ENCODE measurements at places on chromosomes 11 and 22.

DNA sequence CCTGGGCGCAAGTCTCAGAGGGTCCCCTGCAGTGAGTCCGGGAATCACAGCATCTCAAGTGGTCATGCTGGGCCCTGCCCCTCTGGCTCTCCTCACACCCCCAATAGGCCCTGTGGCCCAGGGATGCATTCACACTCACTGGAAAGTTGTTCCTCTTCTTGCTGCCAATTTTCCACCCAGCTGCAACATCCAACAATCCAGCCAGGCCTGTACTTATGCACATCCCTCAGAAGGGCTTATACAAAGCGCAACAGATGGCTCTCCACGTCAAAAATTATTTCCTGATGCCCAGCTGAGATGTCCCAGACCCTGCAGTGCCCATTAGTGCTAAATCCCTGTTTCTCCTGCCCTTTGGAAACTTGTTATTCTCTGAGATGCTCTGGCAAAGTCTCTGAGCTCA lies 407.8 kb upstream of the NARS2 start:
- no peak for DNase-seq

DNA sequence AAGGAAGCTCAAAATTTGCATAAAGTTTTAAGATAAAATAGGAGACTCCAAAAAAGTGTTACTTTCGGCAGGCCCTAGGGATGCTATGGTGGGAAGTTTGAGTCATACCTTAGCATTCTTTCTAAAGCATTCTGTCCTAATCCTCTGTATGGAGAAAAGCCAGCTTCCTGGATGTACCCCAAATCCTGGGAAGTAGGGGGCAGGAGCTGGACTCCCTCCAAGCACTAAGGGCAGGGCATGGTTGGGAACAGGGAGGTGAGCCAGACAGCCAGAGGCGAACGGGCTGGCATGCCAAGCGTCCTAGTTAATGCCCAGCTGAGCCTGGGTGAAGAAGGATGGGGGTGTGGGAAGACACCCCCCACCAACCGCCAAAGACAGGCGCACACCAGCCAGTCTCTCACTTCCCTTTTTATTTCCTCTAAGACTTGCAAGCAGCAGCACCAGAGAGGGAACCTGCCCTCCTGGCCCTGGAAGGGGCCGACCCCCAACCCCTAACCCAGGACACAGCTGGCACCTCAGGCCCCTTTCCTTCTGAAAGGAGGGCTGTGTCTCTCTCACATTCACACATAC lies 23.9 kb downstream of the RTN4RL2 start:
- DNase-seq = no peak

DNA sequence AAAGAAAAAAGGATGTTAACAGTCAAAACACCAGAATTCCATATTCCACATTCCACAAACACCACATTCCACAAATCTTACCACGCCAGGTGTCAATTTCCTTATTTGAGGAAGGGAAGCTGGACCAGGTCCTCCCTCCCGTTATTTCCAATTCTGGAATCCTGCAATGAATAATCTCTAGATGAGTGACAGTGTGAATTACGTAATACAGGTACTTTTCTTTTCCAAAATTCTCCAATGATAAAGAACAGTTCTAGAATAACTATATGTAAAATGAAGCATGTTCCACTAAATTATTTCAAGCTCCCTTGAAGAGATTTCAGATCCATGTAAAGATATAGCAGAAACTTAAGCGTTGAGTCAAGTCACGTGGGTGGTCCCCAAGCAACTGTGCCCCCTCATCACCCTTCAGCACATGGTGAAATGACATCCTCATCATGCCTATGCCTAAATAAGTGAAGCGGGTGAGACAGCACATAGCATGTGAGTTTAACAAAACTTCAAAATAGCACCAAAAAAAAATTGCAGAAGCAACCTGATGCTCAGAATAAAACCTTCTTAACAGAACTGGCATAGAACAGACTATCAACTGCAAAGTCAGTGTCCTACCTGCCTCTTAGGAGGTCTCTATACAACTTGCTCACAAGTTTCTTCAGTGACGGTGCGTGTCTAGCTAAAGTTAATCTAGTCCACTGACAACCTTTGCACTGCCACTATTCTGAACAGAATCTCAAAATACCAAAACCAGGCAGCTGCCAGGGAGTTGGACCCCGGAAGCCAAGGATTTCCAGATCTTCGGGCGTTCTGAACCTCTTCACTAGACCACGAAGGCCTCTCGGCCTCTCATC lies 876 bp downstream of the NFRKB start:
- no peak for DNase-seq

DNA sequence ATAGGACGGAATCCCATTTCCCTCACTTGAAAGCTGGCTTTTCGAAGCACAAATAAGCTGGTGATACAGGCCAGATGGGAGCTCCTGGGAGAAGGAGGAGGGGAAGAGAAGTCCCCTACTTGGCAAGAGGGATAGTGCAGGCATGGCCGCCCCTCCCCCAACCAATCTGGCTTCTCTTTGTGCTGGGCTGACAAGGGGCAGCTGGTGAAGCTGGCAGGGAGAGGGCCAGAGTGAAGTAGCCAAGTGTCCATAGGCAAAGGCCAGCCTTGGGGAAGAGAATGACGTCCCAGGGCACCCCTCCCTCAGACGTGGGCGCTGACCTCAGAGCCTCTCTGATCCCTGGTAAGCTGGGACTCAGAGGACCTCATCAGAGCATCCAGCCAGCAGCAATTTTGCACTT lies 78.7 kb upstream of the GRAMD1B start:
- DNase-seq = no peak

DNA sequence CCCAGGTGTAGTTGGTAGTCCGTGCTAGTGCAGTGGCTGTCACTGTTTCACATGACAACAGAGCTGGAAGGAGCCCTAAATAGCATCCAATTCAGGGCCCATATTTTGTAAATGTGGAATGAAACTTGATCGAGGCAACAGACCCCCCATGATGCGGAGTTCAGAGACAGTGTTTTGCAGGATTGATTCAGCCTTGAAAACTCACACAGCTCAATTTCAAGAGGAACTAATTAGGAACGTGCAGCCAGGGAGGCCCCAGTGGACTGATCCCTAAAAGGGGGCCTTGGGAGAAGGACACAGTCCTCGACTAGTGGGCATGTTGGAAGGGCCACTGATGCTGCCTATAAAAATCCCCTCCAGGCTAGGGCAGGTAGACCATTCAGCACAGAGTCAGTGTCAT lies 61.0 kb upstream of the TTC12 start:
- no peak for DNase-seq

GRCh38 chr11:64908766-64909165 lies 8.2 kb downstream of the ATG2A start:
- DNase-seq = no peak

- no peak for DNase-seq
These were observed 615.5 kb downstream of the NTM start for GRCh38 chr11:131985846-131986301.

- DNase-seq = no peak
These were observed 135.8 kb upstream of the SPON1 start for GRCh38 chr11:13826505-13827278.

DNA sequence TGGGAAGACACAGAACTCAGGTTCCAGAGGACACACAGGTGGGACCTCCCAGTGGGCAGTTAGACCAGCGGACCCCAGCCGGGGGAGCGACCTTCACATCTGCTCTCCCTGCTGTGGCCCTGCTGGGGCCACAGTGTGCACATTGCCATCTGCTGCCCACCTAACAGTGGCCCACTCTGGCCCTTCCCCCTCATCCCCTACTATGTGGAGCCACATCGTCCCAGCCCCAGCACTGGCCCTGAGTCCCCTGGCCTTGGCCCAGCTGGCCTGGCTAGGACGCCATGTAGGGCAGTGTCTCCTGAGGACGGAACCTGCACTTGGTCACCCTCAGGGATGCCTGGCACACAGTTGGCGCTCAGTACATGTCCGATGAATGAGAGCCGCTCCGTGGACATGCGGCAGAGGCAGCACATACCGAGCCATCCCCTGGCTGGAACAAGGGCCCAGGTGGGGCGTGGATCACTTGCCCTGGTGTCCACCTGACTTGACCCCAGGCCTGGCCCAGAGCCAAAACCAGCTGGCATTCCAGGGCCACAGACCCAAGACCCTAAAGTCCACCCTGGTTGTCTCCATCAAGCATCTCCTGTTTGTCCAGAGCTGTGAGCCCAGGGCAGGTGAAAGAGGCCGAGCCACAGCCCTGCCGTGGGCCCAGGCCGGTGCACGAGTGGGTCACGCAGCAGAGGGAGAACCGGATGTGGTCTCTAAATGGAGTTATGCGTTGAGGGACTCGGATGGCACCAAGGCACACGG lies 93.1 kb upstream of the FGF3 start:
- no peak for DNase-seq

DNA sequence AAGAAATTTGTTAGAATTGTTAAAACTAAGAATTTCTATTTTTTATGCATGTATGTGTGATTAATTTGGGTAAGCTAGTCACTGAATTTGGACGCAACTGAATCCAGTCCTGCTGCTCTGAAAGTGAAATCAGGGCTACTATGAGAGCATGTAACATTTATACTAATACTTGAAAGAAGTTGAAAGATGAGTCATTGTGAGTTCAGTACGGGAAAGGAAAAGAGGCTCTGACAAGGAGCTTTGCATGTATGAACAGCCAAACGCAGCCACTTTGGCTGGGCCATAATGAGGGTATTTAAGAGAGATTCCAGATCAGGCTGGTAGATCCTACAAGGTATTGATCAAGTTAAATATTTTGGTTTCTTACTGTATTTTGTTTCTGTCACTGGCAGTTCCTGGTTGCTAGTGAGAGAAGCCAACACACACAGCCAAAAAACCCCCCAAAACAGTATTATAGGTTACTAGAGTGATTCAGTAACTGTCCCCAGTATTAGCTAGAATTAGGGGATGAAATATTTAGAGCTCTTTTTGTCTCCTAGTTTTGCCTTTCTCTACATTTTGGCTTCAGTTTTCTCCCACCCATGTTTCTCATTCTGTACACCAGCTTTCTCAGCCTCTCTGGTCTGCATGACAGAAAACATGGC lies 14.1 kb downstream of the AASDHPPT start:
- DNase-seq = peak; percentile 24

DNA sequence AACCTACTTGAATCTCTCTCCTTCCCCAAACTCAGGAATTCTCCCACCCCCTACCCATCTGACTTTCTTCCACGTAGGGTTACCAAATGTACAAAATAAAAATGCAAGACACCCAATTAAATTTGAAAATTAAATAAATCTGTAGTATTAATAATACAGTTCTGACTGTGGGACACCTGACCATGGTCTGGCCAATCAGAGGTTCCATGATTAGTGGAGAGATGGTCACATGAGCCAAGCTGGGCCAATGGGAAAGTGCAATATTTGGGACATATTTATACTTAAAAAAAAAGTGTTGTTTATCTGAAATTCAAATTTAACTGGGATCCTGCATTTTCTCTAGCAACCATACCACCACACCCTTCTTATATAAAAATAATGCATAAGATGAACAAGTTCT lies 29.8 kb upstream of the ASPHD2 start:
- no peak for DNase-seq

DNA sequence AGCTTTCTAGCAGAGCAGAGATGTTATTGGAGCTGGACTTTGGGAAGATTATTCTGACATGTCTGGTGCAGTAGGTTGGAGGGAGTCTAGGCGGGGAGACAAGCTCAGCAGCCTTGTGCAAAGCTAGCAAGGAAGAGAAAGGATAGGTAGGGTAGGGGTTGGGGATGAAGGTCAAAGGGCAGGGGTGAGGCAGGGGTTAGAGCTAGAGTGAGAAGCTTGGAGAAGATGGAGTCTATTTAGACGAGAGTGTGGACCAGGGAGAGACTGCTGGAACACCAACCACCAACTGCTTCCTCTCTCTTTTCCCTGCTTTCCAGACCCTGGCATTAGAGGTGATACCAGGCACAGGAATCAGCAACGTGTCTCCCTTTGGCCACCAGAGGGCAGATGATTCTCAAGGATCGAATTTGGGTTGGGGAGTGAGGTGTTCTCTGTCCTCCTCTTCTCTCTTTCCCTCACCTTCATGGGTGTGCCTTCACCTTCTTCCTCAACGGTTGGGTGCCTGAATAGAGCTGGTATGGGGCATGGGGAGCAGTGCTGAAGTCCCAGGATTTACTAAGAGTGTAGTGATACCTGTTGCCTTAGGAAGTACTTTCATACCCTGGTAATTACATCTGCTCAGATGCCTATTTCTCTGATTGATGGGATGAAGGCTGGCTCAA lies 1.8 kb upstream of the MARK2 start:
- peak; percentile 79 for DNase-seq

GRCh38 chr11:94754335-94754734 lies 13.8 kb upstream of the AMOTL1 start:
- DNase-seq = no peak

- no peak for DNase-seq
These were observed 22.2 kb downstream of the MYBPC3 start for GRCh38 chr11:47329987-47330931.

- no peak for DNase-seq
These were observed 26.9 kb upstream of the OR56A1 start for GRCh38 chr11:6057452-6057851.

GRCh38 chr22:42341779-42342178 lies 71.3 kb upstream of the TCF20 start:
- no peak for DNase-seq

DNA sequence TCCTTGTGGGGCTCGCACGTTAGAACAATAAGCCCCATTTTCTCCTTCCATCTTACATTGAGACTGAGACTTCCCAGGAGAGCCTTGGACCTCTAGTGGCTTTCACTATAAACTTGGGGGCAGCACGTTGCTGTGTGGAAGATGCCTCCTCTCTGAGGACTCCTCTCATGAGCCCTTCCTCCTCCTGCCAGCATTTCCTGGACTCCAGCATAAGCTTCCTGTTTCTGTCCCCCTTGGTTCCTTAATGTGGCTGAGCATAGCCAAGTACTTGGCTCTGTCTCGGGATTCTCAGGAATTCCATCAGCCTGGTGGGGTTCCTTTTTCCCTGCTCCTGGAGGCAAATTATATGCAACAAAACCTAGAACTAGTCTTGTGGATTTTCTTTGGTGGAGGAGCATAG lies 38.8 kb upstream of the UBASH3B start:
- no peak for DNase-seq

DNA sequence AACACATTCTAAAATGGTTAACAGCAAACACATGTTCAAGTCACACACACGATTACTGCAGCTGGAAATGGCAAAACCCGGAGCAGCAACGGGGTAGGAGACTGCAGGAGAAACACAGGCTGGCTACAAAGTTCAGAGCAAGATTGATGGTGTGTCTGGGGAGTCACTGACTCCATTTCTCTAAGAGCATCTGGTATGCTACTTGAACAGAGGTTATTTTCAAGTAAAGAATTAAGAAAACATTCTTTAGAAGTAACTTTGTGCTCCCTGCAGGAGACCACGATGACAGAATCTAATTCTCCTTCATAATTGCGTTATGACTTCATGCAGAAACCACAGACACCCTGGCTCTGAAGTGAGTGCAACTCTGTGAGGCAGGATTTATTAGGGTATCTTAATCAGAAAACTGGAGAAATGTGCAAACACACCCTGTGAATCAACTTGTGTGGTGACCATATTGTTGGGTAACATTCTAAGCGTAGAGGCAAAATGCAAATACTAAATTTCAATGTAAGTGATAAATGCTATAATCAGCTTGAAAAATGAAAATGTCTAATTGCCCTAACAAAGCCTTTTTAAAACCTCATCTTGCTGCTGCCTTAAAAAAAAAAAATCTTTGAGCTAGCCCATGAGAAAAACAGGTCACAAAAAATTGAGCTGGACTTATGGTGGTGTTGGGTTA lies 303.0 kb downstream of the CADM1 start:
- no peak for DNase-seq

GRCh38 chr22:43110927-43111623 lies 525 bp downstream of the BIK start:
- peak; percentile 36 for DNase-seq

GRCh38 chr11:121711236-121711635 lies 258.5 kb upstream of the SORL1-AS1 start:
- DNase-seq = no peak

Measured in stimulated activated CD4-positive, alpha-beta T cell treated with anti-CD3 and anti-CD28 coated beads, Interleukin-2, amount 100 ng/mL, for 24 hours (primary cell).